Urinary bladder (tissue), 4 donors: ENCODE measurements at places on chromosomes 1 and 21. TPM values are rescaled to one million over a fixed set of nuclear protein-coding genes. Genes with fewer than 3 reads are reported as not detected.

GRCh38 chr1:62077821-62078220 lies 116.8 kb upstream of the L1TD1 start:
- no peak for DNase-seq

DNA sequence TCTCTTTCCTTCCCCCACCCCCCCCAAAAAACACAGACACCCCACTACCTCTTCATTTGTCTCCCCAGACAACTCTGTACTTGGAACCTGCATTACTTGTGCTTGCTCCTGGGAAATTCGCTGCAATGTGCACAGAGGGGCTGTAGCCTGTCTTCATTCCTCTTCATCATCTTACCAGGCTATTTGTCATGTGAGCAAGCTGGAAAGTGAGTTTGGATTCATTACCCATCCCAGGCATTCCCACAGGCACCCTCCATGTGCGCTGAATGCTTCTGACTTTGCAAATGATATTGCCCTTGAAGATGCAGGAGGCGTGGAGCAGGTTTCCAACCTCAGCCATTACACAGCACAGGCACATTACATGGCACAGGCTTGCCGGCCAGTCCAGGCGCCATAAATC lies 494.9 kb downstream of the KIF26B start:
- no peak for DNase-seq

DNA sequence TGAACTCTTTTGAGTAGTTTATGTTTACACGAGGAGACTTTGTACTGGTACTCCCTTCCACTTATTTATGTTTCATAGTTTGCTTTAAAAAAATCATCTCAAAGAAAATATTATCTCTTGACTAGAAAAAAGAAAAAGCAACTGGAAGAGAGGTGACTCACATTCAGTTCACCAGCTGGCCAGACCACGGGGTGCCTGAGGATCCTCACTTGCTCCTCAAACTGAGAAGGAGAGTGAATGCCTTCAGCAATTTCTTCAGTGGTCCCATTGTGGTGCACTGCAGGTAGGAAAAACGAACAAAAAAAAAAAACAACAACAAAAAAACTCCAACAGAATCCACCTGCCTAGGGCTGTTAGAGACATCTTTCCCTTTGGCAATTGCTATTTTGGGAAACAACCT lies 102.9 kb downstream of the PTPRC start:
- DNase-seq: no peak

DNA sequence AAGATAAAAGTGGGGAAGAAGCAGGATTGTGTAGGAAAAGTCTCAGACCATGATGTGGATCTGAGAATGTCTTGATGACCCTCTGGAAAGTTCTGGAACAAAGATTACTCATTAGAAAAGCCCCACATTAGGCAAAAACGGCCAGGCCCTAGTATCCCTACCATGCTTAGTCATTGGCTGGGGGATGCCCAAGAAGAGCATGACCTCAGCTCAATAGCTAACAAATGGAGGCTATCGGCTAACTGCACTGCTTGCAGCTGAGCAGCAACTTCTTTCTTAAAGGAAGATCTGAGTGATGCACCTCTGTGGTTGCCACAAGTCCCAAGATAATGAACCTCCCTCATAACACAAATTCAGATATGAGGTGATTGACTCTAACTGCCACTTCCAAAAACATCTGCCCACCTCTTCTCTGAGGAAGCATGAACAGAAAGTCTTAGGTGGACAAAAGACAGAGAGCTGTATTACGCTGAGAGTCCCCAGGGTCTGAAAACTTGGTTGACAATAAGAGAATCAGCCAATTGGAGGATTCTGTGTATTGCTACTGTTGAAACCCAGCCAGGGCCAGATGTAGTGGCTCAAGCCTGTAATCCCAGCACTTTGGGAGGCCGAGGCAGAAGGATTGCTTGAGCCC lies 64.6 kb upstream of the AK4 start:
- DNase-seq: no peak

DNA sequence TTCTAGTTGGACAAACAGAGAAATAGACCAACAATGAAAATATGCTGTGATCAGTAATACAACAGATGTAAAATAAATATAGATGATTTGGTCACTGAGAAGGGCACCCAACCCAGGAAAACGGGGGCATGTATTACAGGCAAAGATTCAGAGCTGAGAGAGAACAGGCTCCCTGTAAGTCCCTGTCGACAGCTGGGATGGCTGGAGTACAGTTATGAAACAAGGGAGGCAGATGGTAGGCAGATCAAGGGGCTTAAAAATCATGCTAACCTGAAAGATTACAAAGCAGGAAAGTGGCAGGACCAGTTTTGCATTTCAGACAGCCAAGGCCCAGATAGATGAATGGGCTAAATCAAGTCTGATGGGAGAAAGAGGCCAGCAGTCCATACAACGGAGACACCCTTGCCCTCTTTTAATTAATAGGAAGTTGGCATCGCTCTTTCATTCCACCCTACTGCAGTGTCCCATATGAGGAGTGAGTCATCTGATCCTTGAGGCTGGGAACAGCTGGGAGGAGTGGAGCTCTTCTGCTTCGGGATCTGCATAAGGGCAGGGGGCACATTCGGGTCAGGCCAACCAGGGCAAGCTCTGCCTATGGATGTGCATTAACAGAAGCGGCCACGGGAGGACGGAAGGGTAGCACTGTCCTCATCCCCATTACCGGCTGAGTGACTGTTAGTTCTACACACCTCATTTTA lies 171.1 kb downstream of the DAB1 start:
- DNase-seq: no peak

DNA sequence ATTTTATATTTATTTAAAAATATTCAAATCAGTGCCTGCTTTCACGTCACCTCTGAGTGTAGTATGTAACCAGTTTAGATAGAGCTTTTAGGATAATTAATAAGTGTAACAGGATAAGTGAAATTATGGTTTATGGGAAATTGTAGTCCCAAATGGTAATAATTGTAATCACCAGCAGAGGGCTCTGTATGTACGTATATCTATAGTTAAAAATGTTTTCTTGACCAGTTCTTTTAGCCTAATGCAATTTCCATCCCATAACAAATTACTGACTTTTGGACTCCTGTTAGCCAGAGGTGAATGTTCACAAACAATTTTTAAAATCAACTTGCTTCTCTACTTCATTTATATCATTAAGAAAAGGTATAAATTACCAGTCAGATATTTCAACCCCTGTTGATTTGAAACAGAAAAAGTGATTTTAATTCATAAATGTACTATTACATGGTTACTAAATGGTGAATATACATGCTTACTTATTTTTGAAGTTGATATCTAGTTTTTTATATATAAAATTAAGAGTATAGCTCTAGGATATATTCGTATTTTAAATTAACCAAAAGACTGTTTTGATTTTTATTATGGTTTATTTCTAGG lies 25.3 kb downstream of the SLC30A7 start:
- peak; percentile 5 for DNase-seq

DNA sequence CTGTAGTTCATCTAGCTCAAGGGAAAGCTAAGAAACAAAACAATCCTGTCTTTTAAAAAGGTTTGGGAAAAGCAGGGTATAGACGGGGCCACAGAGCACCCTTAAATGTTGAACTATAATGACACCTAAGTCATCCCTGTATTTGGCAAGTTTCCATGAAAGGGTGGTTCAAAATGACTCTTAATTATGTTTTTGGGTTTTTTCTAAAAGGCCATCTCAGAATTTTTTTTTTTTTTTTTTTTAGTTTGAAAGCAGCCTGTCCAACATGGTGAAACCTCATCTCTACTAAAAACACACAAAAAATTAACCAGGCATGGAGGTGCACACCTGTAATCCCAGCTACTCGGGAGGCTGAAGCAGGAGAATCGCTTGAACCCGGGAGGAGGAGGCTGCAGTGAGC lies 22.2 kb downstream of the TOMM20 start:
- no peak for DNase-seq

DNA sequence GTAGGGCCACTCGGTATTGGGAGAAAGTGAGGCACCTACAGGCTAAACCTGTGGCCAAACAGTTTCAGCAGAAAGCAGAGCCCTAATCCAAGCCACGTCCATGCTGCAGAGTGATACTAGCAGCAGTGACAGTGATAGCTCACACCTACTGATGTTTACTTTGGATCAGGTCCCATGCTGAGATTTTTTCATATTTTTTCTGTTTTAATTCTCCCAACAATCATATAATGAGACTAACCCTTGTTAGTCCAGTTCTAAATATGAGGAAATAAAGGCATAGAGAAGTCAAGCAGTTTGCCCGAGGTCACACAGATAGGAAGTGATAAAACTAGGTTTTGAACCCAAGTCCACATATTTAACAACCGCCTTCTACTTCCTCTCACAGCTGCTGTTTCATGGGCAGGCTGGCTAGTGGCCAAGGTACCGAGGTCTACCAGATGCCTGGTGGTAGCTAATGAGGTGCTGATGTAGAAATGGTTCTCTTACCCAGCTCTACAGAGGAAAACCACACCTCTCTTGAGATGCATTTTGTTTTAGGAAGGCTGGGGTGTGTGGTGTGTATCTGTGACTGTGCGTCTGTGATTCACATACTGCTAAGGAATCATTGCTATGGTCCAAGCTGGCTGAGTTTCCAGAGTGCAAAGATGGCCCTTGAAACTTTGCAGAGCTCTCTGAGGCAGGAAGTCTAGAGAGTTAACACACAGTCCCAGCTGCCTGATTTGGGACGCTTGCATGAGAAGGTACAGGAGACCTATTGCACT lies 80.3 kb upstream of the ARTN start:
- no peak for DNase-seq

- DNase-seq: no peak
These were observed 49.7 kb downstream of the APP start for GRCh38 chr21:26120828-26121227.

GRCh38 chr1:230175163-230175747 lies 108.2 kb downstream of the GALNT2 start:
- DNase-seq: no peak

DNA sequence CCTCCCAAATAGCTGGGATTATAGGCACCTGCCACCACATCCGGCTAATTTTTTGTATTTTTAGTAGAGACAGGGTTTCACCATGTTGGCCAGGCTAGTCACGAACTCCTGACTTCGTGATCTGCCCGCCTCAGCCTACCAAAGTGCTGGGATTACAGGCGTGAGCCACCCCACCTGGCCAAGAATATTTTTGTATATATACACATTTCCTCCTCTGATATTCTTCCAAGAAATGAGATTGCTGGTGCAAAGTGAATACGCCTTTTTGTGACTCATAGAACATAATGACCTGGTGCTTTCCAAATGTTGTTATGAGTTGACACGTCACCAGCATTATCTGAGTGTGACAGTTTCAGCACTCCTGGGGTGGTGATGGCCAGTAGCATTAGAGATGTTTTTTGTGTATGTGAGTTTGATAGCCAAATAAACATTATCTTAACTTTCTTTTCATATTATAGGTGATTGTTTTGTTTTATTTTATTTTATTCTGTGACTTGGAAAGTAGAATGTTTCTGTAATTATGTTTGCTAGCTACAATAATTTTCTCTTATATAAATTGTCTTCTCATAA lies 54.9 kb downstream of the KCNK1 start:
- no peak for DNase-seq

DNA sequence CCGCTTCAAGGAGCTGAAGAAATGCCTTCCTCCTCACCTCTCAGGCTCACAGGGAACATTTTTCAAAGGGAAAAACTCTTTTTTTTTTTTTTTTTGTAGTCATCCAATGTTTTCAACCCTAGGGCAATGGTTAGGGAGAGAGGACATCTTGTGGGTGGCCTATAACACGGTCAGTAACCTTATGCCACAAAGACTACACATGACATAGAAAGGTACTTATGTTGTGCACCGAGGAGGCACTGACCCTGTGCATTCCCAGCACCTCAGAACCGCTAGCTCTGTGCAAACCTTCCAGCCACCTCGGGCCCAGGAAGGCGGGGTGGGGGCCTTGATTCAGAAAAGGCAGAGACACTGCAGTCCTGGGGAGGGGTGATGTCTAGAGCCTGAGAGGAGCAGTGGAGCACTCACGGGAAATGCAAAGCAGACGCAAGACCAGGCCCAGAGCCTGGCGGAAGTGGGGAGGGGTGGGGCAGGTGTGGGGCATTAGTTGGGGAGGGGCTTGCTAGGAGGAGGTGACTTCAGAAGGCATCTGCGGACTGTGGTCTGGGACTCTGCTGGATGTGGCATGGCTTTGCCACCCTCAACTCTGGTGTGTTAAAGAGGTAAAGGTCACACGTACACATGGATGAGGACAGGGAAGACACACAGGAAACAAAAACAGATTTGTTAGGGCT lies 68.6 kb downstream of the MDM4 start:
- DNase-seq: no peak

GRCh38 chr1:183073320-183073719 lies 50.1 kb downstream of the LAMC1 start:
- no peak for DNase-seq

The CLIC4 gene
- polyA plus RNA-seq: 284 TPM

The TEKT2 gene
- 0.13 TPM for polyA plus RNA-seq

GRCh38 chr1:84720221-84720780 lies 30.0 kb upstream of the SSX2IP start:
- DNase-seq: no peak

The CFH gene
- 411 TPM for polyA plus RNA-seq

The RGS8 gene
- polyA plus RNA-seq: 0.03 TPM

- no peak for DNase-seq
These were observed 11.6 kb downstream of the PEF1 start for GRCh38 chr1:31633117-31633516.

The PODN gene
- 224 TPM for polyA plus RNA-seq

DNA sequence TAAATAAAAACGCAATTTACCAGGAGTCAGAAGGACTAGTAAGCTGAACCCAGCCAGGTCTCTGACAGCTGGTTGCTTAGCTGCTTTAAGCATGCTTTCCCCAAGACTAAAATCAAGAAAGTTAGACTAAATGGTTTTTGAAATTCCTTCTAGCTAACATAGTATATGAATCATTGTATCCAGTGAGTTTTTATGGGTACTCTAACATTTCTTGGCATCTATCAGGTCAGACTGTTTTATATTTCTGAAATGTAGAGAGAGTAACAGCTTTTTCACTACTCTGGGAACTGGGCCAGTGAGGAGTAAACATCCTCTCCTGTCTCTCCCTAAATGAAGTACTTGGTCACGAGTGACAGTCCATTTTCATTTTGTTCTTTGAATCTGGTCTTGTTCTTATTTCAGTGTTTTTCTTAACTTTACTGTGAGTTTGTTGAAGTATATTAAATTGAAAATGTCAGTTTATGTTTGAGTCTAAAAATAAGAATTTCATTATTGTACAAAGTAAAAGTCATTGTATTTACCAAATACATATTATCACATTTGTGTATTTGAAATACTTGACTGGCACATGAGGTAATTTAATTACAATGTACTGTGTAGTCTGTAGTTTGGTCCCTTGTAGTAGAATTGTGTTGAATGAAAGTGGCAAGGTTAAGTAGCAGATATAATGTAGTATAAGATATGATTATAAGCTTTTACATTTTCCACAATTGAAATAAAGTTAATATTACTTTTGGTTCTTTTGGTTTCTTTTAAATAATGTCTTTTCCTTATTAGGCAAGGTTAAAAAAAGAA lies 47.6 kb downstream of the PKN2 start:
- DNase-seq: peak; percentile 70
